ENCODE measurements at places on chromosomes 3 and 15.

- no peak for DNase-seq
Observed at GRCh38 chr3:33420966-33421365, 19.2 kb downstream of the UBP1 start.

DNA sequence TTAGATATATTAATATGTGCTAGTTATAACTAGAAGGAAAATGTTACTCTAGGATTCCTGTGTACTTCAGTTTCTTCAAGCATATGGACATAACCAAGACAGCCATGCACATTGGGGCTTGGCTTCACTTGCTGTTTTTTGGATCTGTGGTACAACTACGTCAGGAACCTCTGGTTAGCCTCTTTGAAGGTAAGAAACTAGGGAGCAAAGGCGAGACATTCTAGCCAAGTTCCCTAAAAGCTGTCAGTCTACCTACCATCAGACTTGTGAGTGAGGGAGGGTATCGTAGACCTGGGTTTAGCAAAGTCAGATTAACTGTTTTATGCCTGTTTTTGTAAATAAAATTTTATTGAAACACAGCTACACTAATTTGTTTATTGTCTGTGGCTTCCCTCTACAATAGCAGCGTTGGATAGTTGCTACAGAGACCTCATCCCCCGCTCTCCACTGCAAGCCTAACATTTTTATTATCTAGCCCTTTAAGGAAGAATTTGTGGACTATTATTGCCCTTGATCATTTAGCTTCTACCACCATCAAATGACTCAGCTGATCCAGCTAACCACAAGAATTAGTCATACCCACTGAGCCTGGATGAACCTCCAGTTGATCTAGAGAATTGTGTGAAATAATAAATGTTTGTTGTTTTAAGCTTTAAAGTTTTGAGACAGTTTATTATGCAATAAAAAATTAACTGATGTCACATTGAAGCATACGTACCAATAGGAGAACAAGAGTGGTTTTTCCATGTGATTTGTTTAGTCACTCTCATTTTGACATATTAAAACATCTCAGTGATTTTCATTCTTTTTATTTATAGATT lies 58.1 kb downstream of the RSRC1 start:
- DNase-seq: no peak

DNA sequence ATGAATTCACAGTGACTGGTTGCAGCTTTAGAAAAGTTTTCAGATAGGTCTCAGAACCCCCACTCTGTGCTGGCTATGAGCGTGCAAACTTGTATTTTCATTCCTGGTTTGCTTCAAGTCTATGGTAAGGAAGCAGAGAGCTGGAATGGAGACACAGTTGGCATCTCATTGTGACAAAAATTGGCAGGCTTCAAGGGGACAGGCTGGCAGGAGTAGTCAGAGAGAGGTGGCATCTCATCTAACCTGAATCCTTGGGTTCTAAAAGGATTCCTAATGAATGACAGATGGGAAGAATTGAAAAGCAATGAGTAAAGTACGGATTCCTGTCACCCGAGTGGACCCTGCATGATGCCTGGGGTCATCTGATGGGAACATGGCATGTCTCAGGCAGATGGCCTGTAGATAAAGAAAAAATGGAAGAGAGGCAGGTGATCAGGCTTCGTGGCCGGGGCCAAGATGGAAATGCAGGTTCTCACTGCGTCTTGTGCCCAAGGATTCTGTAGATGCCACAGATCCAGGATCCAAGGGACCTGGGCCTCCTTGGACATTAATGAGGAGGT lies 89.4 kb upstream of the ABHD17C start:
- no peak for DNase-seq

- DNase-seq: no peak
Observed at GRCh38 chr3:122310361-122310760, 14.7 kb upstream of the CSTA start.

DNA sequence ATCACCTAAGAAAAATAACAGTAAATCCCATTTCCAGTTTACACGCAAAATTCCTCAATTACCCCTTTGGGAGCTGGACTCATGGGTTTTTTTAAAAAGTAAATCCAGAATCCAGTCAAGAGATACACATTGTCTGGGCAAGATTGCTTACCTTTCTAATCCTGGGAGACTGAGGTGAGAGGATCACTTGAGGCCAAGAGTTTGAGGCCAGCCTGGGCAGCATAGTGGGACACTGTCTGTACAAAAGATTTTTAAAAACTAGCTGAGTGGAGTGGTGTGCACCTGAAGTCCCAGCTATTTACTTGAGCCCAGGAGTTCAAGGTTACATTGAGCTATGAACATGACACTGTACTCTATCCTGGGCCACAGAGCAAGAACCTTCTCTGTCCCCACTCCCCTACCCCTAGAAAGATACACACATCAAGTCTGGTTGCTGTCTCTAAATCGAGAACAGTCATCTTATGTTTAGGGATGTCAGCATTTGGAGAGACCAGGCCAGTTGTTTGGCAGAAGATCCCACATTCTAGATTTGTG lies 39.0 kb downstream of the DAG1 start:
- DNase-seq: no peak

- no peak for DNase-seq
Observed at GRCh38 chr3:74537164-74537563, 77.3 kb downstream of the CNTN3 start.

- DNase-seq: no peak
Observed at GRCh38 chr3:111589303-111590142, 5.6 kb downstream of the ZBED2 start.

GRCh38 chr15:55344206-55344605 lies 25.2 kb downstream of the PIGB start:
- no peak for DNase-seq

GRCh38 chr3:29324180-29324651 lies 43.3 kb downstream of the RBMS3 start:
- no peak for DNase-seq

DNA sequence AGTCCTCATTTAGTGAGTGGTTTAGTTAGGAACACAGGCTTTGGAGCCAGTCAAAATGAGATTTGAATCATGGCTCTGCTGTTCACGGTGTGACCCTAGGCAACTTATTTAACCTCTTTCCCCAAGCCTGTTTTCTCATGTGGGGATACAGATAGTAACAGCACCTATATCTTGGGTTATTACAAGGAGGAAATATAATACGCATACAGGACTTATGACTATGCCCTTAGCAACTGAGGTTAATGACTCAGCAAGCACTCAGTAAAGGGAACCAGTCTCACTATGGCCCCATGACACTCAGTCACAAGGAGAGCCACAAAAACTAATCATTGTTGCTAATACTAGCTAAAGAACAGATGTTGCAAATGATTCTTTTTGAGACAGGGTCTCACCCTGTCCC lies 45.9 kb downstream of the SUMF1 start:
- DNase-seq: no peak

GRCh38 chr15:60585743-60586708 lies 107.1 kb upstream of the ICE2 start:
- no peak for DNase-seq

- DNase-seq: no peak
Observed at GRCh38 chr3:170107941-170108340, 70.1 kb downstream of the GPR160 start.

DNA sequence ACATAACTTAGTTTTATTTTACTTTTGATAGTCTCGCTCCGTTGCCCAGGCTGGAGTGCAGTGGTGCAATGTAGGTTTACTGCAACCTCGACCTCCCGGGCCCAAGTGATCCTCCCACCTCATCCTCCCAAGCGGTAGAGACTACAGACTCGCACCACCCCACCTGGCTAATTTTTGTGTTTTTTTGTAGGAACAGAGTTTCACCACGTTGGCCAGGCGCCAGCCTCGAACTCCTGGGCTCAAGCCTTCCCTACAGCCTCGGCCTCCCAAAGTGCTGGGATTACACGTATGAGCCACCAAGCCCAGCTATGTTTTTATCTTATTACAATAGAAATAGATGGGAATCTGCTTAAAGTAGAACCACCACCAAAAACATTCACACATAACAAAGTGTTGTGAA lies 2.9 kb downstream of the RNU5A-1 start:
- no peak for DNase-seq

DNA sequence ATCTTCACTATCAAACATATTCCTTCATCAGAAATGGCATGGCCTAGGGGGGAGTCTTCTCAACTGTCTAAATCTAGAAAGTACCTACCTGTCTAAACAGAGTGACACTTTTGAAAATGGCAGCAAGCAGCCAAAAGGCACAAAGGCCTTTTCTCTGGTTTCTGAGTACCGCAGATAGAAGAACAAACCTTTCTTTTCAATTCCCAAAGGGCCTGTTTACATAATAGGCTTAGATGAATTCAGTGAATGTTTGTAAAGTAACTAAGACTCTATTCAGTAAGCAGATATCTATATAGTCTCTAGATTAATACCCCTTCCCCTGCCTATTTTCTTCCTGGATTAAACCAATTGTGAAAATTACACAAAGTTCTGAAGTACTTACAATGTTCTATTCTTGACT lies 7.1 kb downstream of the MYEF2 start:
- no peak for DNase-seq

GRCh38 chr3:159455741-159456181 lies 532.9 kb upstream of the IL12A start:
- DNase-seq: no peak

DNA sequence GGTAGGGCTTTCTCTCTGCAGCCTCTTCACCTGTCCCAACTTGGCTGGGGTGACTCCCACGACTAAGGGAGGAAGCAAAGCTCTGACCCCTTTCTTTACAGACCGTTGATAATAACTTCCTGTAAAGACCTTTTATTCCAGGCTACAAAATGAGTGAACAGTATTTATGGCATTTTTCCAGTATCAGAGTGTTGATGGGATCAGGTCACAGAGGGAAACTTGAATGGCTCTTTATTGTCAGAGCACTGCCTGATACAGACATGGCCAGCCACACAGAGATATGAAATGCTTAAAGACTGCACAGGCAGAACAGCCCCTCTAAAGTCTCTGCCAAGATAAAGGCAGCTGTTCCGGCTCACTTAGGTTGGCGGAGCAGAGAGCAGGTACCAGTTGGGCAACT lies 1033.9 kb upstream of the NR2F2 start:
- no peak for DNase-seq

GRCh38 chr3:156787926-156788663 lies 38.1 kb upstream of the LEKR1 start:
- no peak for DNase-seq

DNA sequence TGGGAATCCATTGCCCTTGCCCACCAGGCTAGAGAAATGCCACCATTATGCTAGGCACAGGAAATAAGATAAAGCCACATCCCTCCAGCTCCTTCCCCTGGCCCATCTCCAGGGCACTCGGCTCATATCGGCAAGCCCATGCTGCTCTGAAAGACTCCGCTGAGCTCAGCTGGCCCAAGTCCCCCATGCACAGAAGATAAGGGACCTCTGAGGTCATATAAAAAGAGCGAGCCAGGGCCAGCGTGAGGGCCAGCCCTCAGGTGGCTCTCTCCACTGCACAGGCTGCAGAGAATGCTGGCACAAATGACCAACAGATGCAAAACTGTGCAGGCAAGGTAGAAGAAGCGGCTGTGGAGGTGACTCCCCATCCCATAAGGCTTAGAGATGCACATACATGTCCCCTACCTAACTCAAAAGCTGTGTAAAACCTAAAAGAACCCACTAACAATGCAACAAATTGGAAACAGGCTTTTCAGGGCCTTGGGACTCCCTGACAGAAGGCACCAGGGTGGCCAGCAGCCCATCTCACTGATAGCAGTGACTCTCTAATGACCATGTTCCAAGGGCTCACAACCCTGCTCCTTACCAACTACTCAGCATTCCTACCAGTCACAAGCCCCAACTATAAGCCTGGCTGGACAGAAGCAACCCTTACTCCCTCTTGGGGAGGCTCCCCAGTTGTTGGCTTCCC lies 3.0 kb downstream of the RAB6B start:
- DNase-seq: no peak

DNA sequence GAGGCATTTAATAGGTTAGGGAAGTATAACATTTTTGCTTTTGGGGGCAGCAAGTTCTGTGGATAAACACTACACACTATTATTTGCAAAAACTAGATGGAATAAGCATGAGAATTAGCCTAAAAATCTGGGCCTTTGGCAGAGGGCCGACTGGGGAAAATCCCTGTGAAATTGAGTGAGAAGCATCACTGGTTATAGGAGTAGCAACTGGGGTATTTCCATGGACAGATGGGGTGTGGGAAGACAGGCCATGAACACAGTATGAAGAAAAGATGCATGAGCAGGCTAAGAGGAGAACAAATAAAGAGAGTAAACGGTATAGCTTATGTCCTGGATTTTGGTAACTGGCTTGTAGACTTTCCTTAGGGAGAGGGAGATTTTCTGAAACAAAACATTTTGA lies 32.9 kb upstream of the CSPG5 start:
- no peak for DNase-seq

GRCh38 chr15:52228921-52229320 lies 37.7 kb upstream of the GNB5 start:
- no peak for DNase-seq

- no peak for DNase-seq
Observed at GRCh38 chr3:45462522-45463265, 74.3 kb downstream of the LARS2 start.

- DNase-seq: no peak
Observed at GRCh38 chr3:44995142-44995770, 19.2 kb downstream of the EXOSC7 start.

GRCh38 chr15:77495838-77496596 lies 75.3 kb downstream of the HMG20A start:
- no peak for DNase-seq

- DNase-seq: no peak
Observed at GRCh38 chr3:122102191-122102935, 47.2 kb downstream of the CD86 start.

DNA sequence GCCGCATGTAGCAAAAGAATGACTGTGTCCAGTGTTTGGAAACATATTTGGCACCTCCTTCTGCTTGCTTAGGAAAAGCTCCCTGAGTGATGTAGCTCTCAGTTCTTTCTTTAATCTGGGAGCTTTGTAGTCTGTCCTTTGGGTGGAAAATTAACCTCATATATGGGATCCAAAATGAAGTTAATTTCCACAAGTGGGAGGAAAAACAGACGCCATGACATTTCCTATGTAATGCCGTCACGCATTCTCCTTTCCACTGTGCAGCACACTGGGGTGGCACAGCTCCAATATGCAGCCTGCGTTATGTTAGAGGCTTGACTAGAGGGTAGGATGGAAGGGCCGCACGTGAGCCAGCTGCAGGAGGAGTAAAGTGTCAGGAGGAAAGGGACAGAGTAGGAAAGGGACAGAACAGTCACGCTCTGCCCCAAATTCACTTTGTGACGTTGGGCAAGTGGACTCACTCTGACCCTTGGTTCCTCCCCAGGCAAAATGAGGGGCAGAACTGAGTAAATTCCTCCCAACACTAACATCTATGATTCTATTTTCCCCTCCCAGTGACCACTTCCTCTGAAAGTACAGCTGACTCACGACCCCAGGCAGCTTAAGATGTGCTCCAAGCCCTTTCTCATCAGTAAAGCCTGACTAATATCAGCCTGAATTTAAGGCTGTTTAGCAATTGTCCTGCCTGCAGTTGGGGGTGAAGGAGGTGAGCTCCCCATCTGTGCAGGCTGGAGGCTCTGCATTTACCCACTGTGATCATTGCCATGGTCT lies 176.5 kb upstream of the PFN2 start:
- DNase-seq: no peak

GRCh38 chr3:62051506-62051905 lies 321.8 kb downstream of the FEZF2 start:
- no peak for DNase-seq

Measured in GM12892 (cell line).